Activated naive CD4-positive, alpha-beta T cell treated with anti-CD3 and anti-CD28 coated beads, Interleukin-2, amount 50 U/mL, for 16 hours (primary cell): ENCODE measurements at places on chromosomes 16 and 17.

DNA sequence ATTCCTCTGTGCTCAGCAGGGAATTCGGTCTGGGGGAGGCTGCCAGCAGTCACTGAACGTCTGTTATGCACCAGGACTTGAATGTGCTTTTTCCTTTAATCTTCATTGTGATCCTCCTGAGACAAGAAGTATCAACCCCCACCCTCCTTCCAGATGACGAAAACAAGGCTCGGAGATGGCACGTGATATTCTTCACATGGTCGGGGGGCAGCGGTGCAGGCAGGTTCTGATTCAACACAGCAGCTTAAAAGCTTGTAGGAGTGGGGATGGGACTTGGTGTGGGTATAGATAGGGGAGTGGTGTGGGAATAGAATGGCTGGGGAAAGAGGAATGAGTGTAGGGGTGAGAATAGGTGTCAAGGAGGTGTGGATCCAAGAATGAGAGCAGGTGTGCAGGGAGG lies 6.4 kb downstream of the NECAB2 start:
- DNase-seq: no peak

GRCh38 chr16:11848842-11849241 lies 2.5 kb downstream of the RSL1D1 start:
- no peak for DNase-seq

DNA sequence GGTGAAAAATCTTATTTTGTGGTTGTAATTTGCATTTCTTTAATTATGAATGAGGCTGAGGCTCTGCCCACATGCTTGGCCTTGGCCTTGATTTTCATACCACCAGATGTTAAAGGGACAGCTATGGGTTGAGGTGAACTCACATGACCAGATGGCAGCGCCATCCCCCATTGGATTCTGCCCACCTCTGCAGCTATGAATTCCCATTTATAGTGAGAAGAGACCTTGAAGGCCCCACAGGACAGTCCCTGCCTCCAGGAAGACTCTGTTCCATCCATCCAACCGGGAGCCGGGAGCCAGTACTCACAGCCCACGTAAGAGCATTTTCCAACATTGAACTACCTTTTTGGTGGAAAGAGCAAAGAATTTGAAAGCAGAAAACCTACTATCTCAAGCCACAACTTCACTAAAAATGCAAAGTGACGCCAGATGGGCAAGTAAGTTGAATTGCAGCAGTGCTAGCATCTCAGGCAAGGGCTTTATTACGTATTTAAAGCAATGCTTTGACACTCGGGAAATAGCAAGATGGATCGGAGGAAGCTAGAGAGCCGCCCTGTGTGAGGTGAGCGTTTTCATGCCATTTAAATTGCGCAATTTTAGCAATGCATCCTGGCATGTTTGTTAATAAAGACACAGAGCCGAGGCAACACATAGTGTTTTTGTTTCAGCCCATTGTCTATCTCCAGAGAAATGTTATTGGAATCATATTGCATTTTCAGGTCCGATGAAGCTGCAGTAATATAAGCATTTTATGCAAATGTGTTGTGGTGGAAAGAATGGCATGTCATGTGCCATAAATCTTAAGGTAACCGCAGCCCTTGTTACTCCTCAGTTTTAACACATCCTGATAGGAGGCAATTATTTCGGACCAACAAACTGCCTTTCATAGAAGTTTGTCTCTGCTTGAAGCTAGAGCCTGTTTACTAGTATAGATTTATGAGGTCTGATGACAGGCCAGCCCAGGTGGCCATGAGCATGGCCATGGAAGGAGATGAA lies 273.4 kb upstream of the TNRC6C start:
- no peak for DNase-seq

DNA sequence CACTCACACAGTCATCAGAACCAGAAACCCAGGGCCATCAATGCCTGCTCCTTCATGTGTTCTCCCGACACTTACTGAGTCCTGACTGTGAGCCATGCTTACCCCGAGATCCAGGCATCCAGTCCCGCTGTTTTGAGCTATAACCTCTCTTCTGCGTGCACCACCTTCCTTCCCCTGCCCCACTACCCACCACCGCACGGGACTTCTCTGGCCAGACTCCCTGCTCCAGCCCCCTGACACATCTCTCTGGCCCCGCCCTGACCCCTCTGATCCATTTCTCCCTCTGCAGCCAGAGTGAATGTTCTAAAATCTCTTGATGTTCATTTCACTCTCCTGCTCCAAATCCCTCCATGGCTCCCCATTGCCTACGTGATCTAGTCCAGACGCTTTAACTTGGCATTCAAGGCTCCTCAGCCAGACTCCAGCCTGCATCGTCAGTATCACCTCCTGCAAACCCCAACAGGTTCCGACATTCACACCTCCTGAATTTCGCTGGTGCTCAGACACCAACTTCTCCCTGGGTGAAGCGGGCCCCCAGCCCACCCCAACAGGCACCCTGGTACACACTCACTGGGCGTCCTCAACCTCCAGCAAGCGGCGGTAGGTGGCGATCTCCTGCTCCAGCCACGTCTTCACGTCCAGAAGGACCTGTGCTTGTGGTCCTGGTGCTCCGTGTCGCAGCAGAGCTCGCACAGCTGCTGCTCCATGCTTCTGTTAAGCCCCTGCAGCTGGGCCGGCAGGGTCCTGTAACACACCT lies 3.1 kb upstream of the KRT17 start:
- no peak for DNase-seq

DNA sequence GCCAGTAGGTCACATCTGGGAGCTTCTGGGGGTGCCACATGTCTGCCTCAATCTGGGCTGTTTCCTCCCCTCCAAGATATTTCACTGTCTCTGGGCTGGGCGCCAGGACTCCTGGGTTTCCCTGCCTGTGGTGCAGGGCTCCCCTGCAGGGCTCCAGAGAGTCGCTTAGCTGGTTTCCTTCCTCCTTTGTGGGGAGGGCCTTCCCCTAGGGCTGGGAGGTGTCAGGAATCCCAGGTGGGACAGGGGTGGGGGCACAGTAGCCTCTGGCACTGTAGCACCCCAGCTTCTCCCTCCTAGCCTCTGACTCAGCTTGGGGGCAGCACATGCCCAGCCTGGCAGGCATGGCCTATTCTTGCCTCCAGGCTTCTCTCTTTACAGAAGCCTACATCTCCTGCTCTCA lies 2.6 kb downstream of the RARA start:
- DNase-seq: no peak

- DNase-seq: no peak
Measured at GRCh38 chr17:12113156-12113555, 92.5 kb downstream of the MAP2K4 start.

GRCh38 chr16:67248401-67249177 lies at the start of gene SLC9A5:
TSS of gene SLC9A5 (plus strand) at chr16:67248979. CDS start at chr16:67249015, 36 bp downstream.
- DNase-seq: peak; percentile 39

DNA sequence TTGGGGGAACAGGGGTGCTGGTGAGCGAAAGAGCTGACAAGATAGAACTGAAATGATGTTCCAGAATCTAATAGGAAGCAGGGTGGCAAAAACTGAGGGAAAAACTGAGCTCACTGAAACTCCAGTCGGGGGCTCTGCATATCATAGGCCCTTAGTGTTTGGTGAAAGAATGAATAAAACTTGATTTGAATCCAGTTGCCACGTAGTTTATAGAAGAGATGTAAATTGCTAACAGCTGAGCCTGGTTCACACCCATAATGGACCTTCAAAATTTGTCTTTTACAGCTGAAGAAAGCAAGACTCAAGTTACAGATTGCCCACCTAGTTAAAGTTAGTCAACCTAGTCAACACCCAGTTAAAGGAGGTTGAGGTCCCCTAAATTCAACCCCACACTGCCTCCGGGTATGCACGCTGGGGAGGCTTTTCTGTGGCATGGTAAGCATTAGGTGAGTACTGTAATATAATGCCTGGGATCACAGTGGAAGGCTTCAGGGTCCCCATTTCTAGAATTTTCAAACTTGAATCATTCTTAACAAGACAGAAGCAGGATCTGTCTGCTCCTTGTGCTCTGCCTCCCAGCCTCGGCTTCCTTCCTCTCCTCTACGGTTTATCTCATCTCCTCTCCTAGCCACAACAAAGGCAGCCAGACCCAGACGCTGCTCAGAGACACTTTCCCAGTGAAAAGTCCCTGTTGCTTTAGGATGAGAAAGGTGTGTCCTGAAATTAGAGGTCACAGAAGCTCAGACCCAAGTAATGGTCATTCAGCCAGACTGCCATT lies 26.9 kb upstream of the SUPT4H1 start:
- no peak for DNase-seq

GRCh38 chr17:82129095-82129494 lies 31.1 kb upstream of the FASN start:
- no peak for DNase-seq

- no peak for DNase-seq
Measured at GRCh38 chr17:56203430-56203829, 50.2 kb downstream of the ANKFN1 start.

DNA sequence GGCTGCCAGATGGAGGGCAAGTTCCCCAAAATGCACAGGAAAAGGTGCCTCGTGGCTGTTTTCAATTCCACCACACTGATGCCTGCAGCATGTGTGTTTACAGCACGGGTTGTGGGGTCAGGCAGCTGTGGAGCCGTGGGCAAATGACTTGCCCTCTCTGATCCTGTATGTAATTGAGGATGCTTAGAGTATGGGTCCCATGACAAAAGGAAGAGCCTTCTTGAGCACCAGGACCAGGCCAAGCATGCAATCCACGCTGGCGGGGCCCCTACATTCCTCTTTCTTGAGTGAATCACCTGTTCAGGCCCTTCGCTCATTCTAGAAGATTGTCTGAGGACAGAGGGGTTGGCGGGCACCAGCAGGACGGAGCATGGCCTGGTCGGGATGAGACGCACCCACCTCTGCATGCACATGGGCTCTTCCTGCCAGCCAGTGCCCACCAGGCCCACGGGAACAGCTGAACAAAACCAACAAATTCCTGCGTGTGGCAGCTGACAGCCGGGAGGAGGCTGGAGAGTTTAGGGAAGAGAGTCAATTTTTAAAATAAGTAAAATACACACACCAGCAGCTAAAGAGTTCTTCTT lies 1.4 kb upstream of the CTRB2 start:
- no peak for DNase-seq

- DNase-seq: no peak
Measured at GRCh38 chr16:47565454-47565853, 104.3 kb downstream of the PHKB start.

GRCh38 chr16:14955546-14956231 lies 18.4 kb downstream of the NPIPA1 start:
- no peak for DNase-seq
